ENCODE measurements at places on chromosomes 12 and 14. TPM values are rescaled to one million over a fixed set of nuclear protein-coding genes. Genes with fewer than 3 reads are reported as not detected.

Gene RIPK3
- 18.9 TPM for total RNA-seq

Gene KCNA5
- not detected for total RNA-seq

- no peaks in the 10 kb centered on the region for H3K36me3 ChIP-seq
- DNase-seq: no peak
- no peaks in the 10 kb centered on the region for H3K4me1 ChIP-seq
- H3K27me3 ChIP-seq: no peaks in the 10 kb centered on the region
- no peak overlapping the region for H3K4me3 ChIP-seq
These were observed 44.4 kb upstream of the CPM start for GRCh38 chr12:68977335-68977734.

DNA sequence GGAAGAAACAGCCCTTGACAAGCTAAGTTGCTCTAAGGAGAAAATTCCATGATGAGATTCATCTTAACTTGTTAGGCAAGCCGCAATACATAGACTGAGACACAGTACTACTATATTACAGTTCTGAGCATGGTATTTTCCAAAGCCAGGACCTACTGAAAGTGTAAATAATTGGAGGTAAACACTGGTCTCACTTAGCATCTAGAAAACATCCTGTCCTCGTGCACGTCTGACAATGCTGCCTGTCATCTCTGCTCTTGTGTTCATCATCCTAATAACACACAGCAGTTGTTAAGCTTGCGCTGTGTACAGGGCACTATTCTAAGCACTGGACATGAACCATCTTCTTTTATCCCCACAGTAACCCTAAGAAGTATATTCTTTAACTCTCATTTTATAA, 64.2 kb downstream of the GNG2 start:
- no peaks in the 10 kb centered on the region for H3K27me3 ChIP-seq
- H3K36me3 ChIP-seq: peaks cover 20% of the 10 kb centered on the region
- H3K4me1 ChIP-seq: peaks cover 17% of the 10 kb centered on the region
- no peak for DNase-seq
- no peak overlapping the region for H3K4me3 ChIP-seq

GRCh38 chr12:21599143-21599999, 5.3 kb downstream of the GYS2 start:
- no peak overlapping the region for H3K4me3 ChIP-seq
- no peaks in the 10 kb centered on the region for H3K27me3 ChIP-seq
- H3K27ac ChIP-seq: no peak overlapping the region
- H3K4me1 ChIP-seq: no peaks in the 10 kb centered on the region

DNA sequence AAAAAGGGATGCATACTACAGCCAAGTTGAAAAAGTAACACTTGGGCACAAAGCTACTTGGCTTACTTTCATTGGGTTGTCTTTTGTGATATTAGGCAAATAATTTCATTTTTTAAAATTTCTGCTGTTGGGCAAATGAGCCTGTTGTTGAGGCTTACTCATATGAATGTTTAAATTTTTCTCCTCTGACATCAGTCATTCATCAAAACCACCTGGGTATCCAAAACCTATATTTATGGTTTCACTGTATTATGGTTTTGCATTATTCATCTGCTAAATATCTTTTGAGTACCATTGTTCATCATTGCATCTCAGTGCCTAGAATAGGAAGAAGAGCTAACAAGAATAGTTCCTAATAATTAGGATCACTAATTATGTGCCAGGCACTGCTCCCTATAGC, 28.1 kb downstream of the DYRK2 start:
- H3K4me1 ChIP-seq: peaks cover 5% of the 10 kb centered on the region
- no peak for DNase-seq
- no peak overlapping the region for H3K27ac ChIP-seq
- no peak overlapping the region for H3K4me3 ChIP-seq
- H3K36me3 ChIP-seq: peaks cover 3% of the 10 kb centered on the region
- H3K27me3 ChIP-seq: no peaks in the 10 kb centered on the region

DNA sequence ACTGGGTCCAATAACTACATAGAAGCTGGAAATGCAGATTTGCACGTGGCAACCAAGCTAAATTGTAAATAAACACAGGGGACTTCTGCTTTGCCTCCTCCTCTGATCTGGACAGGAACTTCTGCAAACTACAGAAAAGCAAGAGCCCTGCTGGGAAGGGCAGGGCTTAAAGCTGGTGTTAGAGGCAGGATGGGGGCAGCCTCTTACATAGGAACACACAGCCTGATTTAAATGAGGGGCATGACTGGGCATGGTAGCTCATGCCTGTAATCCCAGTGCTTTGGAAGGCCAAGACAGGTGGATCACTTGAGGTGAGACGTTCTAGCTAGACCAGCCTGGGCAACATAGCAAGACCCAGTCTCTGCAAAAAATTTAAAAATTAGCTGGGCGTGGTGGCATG, 46.7 kb downstream of the ERH start:
- no peak for DNase-seq
- no peaks in the 10 kb centered on the region for H3K27me3 ChIP-seq
- peaks cover 17% of the 10 kb centered on the region for H3K4me1 ChIP-seq
- no peaks in the 10 kb centered on the region for H3K36me3 ChIP-seq

- H3K36me3 ChIP-seq: no peaks in the 10 kb centered on the region
- peak; percentile 69 for DNase-seq
- H3K4me3 ChIP-seq: no peak overlapping the region
- peaks cover 47% of the 10 kb centered on the region for H3K4me1 ChIP-seq
- no peak overlapping the region for H3K27ac ChIP-seq
These were observed 6.9 kb downstream of the GNPTAB start for GRCh38 chr12:101823891-101824290.

DNA sequence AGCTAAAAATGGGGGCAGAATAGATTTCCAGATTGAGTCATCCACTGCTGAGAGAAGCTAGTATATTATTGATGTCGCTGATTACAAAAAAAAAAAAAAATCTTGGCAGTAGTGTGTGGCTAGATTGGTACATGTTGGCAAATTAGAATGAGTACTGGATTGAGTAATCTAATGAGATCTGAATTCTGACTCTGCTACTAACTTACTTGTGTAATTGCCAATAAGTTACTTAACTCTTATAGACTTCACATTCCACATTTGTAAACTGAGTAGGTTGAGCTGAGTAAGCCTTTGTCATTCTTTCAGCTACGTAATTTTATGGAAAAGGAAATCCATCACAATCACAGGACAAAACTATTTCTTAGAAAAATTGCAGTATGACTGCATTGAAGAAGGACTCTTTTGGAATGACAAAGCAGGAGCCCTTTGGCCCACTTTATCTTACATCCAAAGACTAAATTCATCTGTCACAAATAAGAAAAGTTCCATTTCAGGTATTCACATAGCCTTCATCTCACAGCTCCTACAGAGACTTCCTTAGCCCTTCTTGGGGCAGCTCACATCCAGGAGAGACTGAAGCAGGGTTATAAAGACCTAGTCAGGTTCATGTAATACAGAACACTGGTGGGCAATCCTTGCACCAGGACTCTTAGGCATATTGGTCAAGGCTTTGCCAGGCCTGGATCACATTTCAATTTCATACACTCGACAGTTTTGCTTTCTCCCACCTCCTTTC, 197.3 kb upstream of the CPNE8 start:
- no peak overlapping the region for H3K27ac ChIP-seq
- H3K27me3 ChIP-seq: no peaks in the 10 kb centered on the region
- no peak for DNase-seq
- H3K4me3 ChIP-seq: no peak overlapping the region
- H3K4me1 ChIP-seq: no peaks in the 10 kb centered on the region

All from CD4-positive, alpha-beta T cell (primary cell).